Progenitor cell of endocrine pancreas (in vitro differentiated cells): ENCODE measurements at places on chromosomes 1 and 21.
A peak's percentile ranks its signal among the peaks of the same experiment; 100 is the strongest.

DNA sequence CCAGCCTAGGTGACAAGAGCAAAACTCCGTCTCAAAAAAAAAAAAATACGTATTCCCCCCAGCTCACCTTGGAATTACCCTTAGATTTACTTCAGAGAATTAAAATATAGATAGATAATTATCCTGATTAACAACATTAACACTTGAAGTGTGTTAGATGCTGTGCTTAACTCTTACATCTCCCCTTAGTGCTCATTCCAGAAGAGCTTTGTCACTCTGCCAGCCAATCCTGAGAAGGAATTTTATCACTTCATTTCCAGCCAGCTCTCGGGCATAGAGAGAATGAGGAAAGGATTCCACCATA is 1.6 kb upstream of the SHC1 start:
- DNase-seq, result no peak

GRCh38 chr1:14259191-14259757 is 339.2 kb upstream of the KAZN start:
- DNase-seq, result no peak

- DNase-seq, result no peak
These were observed 22.0 kb downstream of the KIAA0319L start for GRCh38 chr1:35535243-35535642.

GRCh38 chr1:64986903-64987871 is 20.8 kb upstream of the JAK1 start:
- DNase-seq, result no peak

GRCh38 chr1:190179817-190180216 is 297.8 kb downstream of the BRINP3 start:
- no peak for DNase-seq

DNA sequence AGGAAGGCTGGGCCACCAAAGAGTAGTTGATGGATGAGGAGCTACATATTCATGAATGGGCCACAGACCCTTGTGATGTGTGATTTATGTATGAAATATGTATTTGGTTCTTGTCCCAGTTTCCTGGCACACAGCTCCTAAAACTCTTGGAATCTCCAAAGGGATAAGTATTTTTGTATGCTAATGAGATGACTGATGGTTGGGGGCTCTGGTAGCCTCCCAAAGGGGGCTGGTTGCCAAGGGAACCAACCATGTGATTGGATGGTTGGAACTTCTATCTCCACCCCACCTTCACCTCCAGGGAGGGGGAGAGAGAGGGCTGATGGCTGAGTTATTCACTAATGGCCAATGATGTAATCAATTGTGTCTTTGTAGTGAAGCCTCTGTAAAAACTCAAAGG is 77.1 kb downstream of the ZNF281 start:
- DNase-seq, result no peak

- DNase-seq, result no peak
These were observed 26.8 kb downstream of the UBASH3A start for GRCh38 chr21:42430521-42430920.

- DNase-seq, result no peak
These were observed 37.8 kb upstream of the GBP5 start for GRCh38 chr1:89310505-89310904.

GRCh38 chr21:15144026-15144425 is 79.2 kb upstream of the NRIP1 start:
- DNase-seq, result no peak

DNA sequence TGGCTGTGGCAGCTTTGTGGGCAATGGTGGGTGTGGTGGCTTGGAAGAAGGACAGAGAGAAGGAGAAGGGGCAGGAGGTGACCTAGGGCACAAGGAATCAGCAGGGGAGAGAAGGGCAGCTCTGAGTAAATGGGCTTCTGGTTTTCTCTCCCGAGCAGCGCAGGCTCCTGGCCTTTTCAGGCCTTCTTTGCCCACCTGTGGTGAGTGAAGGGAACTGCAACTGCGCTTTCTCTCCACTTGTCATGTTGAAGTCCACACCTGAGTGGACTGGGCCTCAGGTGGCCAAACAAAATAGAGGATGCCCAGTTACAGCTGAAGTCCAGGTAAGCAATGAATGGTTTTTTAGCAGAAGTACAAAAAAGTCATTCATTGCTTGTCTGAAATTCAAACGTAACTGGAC is 29.4 kb upstream of the KCNA10 start:
- peak; percentile 40 for DNase-seq

DNA sequence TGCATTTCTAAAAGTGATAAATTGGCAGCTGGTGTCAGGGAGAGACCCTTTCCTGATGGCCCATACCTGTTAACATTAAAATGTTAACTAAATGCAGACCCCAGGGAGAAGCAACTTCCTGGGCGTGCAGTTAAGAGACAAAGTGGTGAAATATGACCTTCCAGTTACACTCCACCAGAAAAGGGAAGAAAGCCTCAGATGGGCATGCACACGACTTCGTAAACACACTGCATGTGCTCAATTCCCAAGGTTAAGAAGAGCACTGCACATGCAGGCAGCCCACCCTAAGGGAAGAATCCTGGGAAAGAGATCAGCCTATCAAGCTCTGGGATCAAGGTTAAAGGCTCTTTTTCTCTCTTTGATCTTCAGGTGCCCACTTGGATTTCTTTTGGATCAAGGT is 9.7 kb upstream of the GBP6 start:
- DNase-seq, result no peak

- peak; percentile 54 for DNase-seq
These were observed 5.0 kb downstream of the HAPLN2 start for GRCh38 chr1:156623946-156624813.

- DNase-seq, result no peak
These were observed 99.8 kb downstream of the KAZN start for GRCh38 chr1:14698314-14698713.

- DNase-seq, result peak; percentile 27
These were observed 729 bp upstream of the CDCA8 start for GRCh38 chr1:37691497-37692077.

DNA sequence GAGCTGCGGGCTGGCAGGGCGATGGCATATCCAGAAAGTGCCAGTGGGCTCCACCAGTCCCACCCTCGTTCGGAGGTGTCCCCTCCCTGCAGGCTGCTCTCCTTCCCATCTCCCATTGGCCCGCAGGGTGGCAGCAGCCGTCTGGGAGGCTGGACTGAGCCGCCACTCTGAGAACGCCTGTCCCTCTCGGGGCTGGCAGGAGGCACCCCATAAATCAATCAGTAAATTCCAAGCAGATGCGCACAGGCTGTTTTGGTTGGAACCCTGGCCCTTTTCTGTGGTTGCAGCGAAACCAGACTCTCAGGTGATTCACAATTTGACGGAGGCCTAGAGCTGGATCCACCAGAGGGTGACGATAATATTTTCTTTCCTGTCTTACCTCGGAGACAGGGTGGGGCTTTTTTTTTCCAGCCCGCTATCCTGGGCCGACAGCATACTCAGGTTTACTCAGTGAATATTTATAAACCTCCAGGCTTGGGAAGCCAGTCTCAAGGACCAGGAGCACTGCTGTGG is 99.7 kb downstream of the GLIS1 start:
- no peak for DNase-seq

DNA sequence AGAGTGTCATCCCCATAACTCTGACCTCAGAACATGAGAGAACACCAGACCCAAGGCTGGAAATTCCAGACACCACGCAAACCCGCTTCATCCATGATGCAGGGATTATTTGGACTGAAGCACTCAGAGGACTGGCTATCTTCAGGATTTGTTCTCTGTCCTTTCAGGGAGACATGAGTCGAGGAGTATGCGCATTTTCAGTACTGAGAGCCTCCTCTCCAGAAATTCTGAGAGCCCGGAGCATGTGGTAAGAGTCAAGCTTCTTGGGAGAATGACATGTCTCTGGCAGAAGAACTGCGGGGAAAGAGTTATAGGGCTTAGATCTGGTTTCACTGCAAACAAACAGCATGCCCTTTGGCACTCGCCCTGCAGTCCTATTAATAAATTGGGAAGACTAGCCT is 6.9 kb downstream of the LAX1 start:
- no peak for DNase-seq

- DNase-seq, result no peak
These were observed 9.5 kb downstream of the NOL9 start for GRCh38 chr1:6544831-6545230.

- no peak for DNase-seq
These were observed 23.4 kb upstream of the MEF2D start for GRCh38 chr1:156523801-156524480.

DNA sequence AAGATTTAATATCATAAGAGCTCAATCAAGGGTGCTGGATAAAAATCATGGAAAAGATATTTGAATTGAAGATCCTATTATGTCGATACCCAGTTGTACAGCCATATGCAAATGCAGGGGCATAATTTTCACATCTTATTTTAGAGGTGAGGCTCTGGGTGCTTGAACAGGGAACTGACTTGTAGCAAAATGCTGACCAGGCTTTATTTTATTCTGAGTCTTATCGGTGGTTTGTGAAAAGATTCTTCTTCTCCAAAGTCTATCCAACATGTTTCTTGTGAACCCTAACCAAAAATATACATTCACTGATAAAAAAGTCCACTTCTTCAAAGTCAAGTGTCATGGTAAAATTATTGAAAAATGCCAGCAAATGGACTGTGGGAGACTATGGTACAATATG is 475.5 kb upstream of the NEGR1 start:
- no peak for DNase-seq
